ENCODE measurements at places on chromosomes 4 and X.

DNA sequence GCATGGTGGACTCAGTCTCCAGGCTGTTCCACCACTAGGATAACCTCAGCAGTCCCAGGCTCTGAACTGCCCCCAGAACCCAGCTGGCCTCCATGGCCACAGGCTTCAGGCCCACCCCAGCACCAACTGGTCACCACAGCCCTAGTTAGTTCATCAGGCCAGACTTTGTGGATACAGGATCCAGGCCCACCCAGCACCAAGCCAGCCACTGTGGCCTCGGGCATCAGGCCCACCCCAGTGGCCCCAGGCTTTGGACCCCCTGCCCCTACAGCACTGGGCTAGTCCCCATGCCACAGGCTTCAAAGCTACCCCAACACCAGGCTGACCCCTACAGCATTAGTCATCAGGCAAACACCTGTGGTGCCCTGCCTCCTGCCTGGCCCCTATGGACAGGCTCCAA, 50.0 kb downstream of the ZCCHC13 start:
- ATAC-seq = no peak

GRCh38 chr4:83012200-83012686, 1.6 kb upstream of the LIN54 start:
- ATAC-seq = peak; percentile 7

GRCh38 chr4:71304289-71304850, 34.5 kb upstream of the SLC4A4 start:
- no peak for ATAC-seq

- no peak for ATAC-seq
These were observed 5.1 kb upstream of the DHX15 start for GRCh38 chr4:24589448-24589847.

GRCh38 chr4:186554914-186555827, at the start of gene MTNR1A:
Gene MTNR1A (minus strand): TSS chr4:186555567. CDS start chr4:186555365, 202 bp downstream.
- peak; percentile 68 for ATAC-seq

- no peak for ATAC-seq
These were observed 108.7 kb upstream of the FUNDC1 start for GRCh38 chrX:44651358-44651757.

- ATAC-seq = no peak
These were observed 69.0 kb downstream of the MAP9 start for GRCh38 chr4:155307731-155308277.

DNA sequence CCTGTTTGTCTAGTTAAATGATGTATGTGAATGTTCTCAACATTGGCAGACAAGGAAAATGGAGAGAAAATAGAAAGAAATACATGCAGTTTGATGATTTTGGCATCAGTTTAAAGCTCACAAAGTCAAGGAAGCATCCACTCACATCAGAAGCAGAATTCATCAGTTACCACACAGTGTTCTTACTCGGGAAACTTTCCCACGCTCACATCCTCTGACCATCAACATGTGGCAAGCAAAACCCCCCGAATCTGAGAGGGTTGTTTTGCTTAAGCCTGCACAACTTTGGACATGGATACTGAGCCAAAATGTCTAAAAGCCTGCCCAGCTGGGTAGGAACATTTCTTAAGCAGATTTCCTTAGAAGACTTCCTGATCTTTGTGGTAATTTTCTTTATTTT, 407.6 kb downstream of the ANKRD50 start:
- peak; percentile 36 for ATAC-seq

DNA sequence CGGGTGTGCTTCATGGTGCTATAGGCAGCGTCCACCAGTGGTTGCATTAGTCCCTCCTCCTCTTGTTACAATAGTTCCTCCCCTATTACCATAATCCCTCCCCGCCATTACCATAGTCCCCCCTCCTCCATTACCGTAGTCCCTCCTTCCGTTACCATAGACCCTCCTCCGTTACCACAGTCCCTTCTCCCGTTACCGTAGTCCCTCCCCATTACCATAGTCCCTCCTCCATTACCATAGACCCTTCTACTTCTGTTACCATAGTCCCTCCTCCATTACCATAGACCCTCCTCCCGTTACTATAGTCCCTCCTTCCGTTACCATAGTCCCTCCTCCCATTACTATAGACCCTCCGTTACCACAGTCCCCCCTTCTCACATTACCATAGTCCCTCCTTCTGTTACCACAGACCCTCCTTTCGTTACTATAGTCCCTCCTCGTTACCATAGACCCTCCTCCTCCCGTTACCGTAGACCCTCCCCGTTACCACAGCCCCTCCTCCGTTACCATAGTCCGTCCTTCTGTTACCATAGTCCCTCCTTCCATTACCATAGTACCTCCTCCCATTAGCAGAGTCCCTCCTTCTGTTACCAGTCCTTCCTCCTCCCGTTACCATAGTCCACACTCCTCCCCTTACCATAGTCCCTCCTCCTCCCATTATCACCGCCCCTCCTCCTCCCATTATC, 129.6 kb downstream of the DHRSX start:
- ATAC-seq = no peak

GRCh38 chr4:127000846-127001245, 631.9 kb upstream of the INTU start:
- no peak for ATAC-seq

DNA sequence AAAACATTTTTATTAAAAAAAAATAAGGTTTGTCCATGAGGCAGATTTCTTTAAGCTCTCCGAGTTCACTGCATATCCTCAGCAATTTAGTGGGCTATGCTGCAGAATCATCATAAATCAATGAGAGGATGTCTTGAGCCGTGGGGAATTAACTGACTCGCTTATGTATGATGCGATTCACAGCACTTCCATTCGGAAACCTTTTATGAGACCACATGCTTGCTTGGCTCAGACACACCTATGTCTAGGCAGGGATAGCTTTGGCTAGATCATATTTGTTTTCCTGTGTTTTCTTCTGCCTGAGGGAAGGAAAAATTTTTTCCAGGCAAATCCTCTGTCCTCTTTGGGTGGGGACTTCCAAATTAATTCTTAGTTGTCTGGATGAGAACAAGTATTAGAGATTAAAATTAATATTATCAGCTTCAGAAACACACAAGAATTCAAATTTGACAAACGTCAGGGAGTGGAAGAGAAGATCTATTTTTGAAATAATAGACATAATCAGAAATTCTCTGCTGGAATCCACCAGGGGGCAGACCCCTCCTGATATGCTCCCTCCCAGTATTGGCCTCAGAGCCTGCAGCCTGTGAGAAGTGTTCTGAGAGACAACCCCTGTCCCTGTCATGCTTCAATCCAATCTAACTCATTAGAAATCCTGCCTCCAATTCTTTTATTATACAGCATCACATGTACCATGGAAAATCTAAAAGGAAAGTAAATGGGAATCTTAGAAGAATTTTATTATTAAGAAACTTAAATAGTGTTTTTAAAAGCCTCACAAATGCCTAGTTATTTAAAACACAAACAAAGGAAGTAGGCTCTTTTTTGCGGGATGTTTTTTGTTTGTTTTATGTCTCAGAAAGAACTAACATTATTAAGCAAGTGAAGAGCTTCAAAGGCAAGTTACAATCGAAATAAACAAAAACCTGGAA, 345.1 kb upstream of the TACR3 start:
- ATAC-seq = peak; percentile 99

GRCh38 chrX:131752493-131753198, 208.8 kb downstream of the OR13H1 start:
- ATAC-seq = no peak

GRCh38 chr4:89007338-89007939, 49.5 kb downstream of the FAM13A start:
- no peak for ATAC-seq

Measured in motor neuron (in vitro differentiated cells).